ENCODE measurements at places on chromosomes 16 and 17.

- DNase-seq = no peak
Measured at GRCh38 chr16:72024862-72025382, 16.4 kb downstream of the DHODH start.

- no peak for DNase-seq
Measured at GRCh38 chr16:68155425-68155824, 70.3 kb downstream of the NFATC3 start.

- DNase-seq = no peak
Measured at GRCh38 chr17:38742411-38743308, 5.5 kb downstream of the PCGF2 start.

DNA sequence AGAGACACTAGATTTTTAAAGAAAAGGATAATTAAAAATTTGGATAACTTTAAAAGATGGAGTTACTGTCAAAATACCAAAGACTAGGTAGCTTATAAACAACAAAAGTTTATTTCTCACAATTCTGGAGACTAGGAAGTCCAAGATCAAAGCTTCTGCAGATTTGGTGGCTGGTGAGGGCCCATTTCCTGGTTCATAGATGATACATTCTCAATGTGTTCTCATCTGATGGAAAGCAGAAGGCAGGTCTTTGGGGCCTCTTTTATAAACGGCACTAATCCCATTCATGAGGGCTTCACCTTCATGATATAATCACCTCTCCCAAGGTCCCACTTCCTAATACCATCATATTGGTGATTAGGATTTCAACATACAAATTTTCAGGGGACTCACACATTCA, 33.7 kb downstream of the NLK start:
- DNase-seq = no peak

GRCh38 chr17:78132084-78132676, 1.6 kb downstream of the TMC8 start:
- no peak for DNase-seq

All from anterior cingulate cortex (tissue), 58 donors.